ENCODE measurements at places on chromosomes 13 and 19. TPM values are rescaled to one million over a fixed set of nuclear protein-coding genes. Genes with fewer than 3 reads are reported as not detected.

The WDR88 gene
- polyA plus RNA-seq = 0.06 TPM

The ZNF99 gene
- not detected for polyA plus RNA-seq

The MEF2B gene
- 0.18 TPM for polyA plus RNA-seq

The SIGLEC8 gene
- 0.09 TPM for polyA plus RNA-seq

The RAP2A gene
- 3.8 TPM for polyA plus RNA-seq

The ZNF554 gene
- 1.8 TPM for polyA plus RNA-seq

DNA sequence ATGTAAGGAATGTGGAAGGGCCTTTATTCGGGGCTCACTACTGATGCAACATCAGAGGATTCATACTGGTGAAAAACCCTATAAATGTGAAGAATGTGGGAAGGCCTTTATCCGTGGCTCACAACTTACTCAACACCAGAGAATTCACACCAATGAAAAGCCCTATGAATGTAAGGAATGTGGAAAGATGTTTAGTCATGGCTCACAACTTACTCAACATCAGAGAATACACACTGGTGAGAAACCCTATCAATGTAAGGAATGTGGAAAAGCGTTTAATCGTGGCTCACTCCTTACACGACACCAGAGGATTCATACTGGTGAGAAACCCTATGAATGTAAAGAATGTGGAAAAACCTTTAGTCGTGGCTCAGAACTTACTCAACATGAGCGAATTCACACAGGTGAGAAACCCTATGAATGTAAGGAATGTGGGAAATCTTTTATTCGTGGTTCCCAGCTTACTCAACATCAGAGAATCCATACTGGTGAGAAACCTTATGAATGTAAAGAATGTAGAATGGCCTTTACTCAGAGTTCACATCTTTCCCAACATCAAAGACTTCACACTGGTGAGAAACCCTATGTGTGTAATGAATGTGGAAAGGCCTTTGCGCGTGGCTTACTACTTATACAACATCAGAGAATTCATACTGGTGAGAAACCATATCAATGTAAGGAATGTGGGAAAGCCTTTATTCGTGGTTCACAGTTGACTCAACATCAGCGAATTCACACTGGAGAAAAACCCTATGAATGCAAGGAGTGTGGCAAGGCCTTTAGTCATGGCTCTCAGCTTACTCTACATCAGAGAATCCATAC, 44.3 kb downstream of the ZNF585A start:
- DNase-seq = no peak

GRCh38 chr13:104975272-104975671, 1560.2 kb downstream of the EFNB2 start:
- no peak for DNase-seq

- DNase-seq = no peak
Measured at GRCh38 chr13:21031594-21032275, 29.7 kb downstream of the LATS2 start.

GRCh38 chr19:8224394-8225145, 15.4 kb downstream of the CERS4 start:
- peak; percentile 80 for DNase-seq

GRCh38 chr13:112140366-112140765, 73.4 kb downstream of the SOX1 start:
- DNase-seq = no peak

GRCh38 chr13:99725644-99726043, 224.4 kb downstream of the TM9SF2 start:
- DNase-seq = no peak

GRCh38 chr13:48773531-48774275, 120.0 kb downstream of the CYSLTR2 start:
- no peak for DNase-seq

- DNase-seq = no peak
Measured at GRCh38 chr13:39587939-39588338, 15.1 kb downstream of the LHFPL6 start.

DNA sequence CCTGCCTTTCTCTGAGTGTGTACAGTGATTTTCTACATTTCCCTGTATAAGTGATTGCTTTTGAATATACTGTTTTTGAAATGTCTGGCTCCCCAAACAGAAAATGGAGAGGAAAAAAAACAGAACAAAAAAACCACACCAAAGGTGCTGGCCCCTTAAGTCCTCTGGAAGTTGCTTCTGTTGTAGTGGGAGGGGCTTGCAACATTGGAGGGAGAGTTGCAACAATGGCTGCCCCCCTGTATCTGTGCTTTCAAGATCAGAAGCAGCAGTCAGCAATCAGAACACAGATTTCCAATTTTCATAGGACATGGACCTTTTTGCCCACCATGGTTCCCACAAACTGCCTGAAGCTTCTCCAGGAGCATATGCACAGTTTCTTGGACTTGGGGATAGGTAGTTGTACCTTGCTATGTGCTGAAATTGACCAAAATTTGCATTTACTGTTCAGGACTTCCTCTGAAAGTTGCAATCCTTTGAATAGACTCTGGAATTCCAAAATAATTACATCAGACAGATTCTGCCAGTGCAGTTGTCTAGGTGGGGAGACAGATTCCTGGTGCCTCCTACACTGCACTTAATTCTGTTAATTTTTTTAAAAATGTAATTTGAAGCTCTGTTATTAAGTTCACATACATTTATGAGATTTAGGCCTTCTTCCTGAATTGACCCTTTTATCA, 13.8 kb downstream of the BIVM start:
- DNase-seq = no peak

DNA sequence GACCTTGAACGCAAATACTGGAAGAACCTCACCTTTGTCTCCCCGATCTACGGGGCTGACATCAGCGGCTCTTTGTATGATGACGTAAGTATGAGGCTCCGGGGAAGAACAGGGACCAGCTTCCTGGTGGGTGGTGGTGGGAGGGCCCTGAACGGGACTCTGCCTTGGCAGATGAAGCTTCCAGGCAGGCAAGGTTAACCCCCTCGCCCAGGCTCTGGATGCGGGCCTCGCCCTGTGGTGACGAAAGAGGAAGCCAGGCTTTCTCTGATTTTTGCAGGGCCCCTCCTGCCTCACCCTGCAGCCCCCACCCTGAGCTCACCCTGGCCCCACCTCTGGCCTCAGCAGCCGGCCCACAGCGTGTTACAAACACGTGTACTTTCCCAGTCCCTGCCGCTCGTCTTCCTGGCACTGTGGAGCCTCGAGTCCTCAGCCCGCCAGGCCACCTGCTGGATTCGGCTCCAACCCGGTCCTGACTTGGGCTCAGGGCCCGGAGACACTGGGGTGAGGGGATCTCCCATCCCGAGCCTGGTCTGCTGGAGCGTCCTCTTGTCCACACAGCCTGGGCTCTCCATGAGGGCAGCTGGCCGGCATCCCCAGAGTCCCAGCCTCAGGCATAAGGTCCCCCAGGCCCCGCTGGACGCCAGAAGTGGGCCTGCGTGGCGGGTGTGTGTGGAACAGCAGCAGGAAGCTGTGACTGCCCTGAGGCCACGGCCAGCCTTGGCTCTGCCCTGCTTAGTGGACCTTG, 72.4 kb downstream of the KDM4B start:
- DNase-seq = peak; percentile 43

GRCh38 chr13:42747399-42747873, 33.9 kb upstream of the FAM216B start:
- no peak for DNase-seq

- no peak for DNase-seq
Measured at GRCh38 chr13:82717249-82717648, 1165.0 kb downstream of the SLITRK1 start.

DNA sequence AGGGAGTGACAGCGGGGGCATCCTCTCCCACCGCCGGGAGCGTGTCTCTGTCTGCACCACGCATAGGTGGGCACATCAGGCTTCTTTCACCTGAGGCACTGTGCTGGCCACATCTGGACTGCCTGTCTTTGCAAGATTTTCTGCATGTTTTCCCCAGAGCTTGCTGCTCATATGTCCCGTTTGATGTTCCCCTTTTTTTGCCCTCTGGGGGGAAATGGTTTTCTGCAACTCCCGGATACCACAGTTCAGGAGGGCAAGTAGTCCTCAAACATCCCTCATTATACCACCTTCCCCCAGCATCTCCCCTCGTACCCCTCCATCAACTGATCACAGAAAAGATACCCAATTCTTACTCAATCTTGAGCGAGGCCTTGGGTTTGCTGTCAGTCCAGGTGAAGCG, 168.0 kb downstream of the PAN3 start:
- no peak for DNase-seq

DNA sequence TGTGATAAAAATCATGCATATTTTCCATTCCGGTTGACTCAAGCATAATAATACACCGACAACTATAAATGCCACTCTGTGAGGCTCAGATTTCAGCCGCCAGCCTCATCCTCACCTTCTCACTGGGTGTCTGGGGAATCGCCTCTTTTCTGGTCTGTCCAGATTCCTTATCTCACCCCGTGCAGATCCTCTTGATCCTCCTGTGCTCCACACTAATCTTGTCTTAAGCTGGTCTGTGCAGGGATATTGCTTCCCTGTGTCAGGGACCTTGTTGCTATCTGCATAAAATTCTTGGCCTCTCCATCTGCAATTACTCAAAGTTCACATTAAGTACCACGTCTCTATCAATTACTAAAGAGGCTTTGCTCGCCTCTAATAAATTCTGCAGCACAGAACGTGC, 116.6 kb upstream of the SPACA7 start:
- no peak for DNase-seq

DNA sequence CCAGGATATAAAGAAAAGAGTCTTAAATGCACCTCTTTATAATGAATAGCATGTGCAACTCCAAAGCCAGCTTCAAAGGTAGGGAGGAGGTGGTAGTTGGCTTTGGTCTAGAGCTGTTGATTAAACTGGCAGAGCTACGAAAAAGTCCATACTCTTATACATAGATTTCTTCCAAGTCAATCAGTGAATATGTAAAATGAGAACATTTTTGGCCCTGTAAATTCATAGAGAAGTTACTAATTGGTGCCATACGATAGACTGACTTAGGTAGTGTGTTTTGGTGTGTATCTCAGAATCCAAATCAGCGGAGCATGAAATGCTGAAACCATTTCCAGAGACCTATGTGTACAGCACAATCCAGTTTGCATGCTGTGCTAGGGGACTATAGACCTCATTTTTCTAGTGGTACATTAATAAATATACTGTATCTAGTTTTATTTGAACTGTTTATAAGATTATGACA, 17.1 kb upstream of the DPY19L3 start:
- no peak for DNase-seq

- DNase-seq = no peak
Measured at GRCh38 chr19:52640916-52641315, 2.8 kb upstream of the ZNF83 start.

DNA sequence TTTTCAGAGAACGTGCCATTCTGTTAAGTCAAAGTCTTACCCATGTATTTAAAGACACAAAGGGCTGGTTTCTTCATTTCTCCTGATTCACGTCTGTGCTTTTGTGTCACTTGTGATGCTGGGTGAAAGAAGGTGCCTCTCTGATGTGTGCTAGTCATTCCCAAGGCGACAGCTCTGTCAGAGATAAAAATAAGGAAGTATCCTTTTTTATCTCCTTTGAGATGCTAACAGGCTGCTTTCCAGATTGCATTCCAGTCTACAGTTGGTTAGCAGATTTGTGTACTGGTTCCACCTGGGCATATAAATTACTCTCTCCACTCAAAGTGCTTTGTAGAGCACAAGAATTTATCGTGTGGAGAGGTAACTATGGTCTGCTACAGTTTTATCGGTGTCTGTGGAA, 33.5 kb upstream of the DCT start:
- no peak for DNase-seq
